ENCODE measurements at places on chromosomes 4 and X. TPM values are rescaled to one million over a fixed set of nuclear protein-coding genes. Genes with fewer than 3 reads are reported as not detected.

Gene HTRA3
- total RNA-seq, result 0.64 TPM

Gene USP26
- total RNA-seq, result not detected

Gene CXCL3
- total RNA-seq, result 0.74 TPM

Gene SLC7A11
- total RNA-seq, result 10.4 TPM

Gene IL2
- not detected for total RNA-seq

Gene FOXR2
- total RNA-seq, result not detected

Gene F9
- not detected for total RNA-seq

Gene DKC1
- total RNA-seq, result 46.8 TPM

Gene RAB39B
- 20.9 TPM for total RNA-seq

Gene CFI
- not detected for total RNA-seq

Gene METAP1
- total RNA-seq, result 26.2 TPM

Gene TREX2
- total RNA-seq, result 0.29 TPM

Gene NPY5R
- total RNA-seq, result not detected

Gene CLDN34
- total RNA-seq, result not detected

Gene RTL9
- 1.8 TPM for total RNA-seq

Gene GYPA
- total RNA-seq, result 1.3 TPM

Gene TGIF2LX
- not detected for total RNA-seq

Gene SPANXN4
- total RNA-seq, result not detected

Gene HSFX3
- not detected for total RNA-seq

Gene ANXA10
- total RNA-seq, result not detected

Gene SEC24D
- 26.0 TPM for total RNA-seq

Gene MAGT1
- 8.6 TPM for total RNA-seq
